ENCODE measurements at places on chromosomes 11 and 22. TPM values are rescaled to one million over a fixed set of nuclear protein-coding genes. Genes with fewer than 3 reads are reported as not detected.

GRCh38 chr11:76885390-76886097 is 24.8 kb downstream of the ACER3 start:
- DNase-seq, result no peak
- H3K27ac ChIP-seq, result no peak overlapping the region
- no peaks in the 10 kb centered on the region for H3K27me3 ChIP-seq
- no peaks in the 10 kb centered on the region for H3K36me3 ChIP-seq
- H3K4me1 ChIP-seq, result no peaks in the 10 kb centered on the region

The OR56A1 gene
- 0.08 TPM for total RNA-seq

The CSRP3 gene
- total RNA-seq, result not detected

GRCh38 chr11:16028419-16028818 is 327.9 kb downstream of the SOX6 start:
- no peak overlapping the region for H3K27ac ChIP-seq
- no peaks in the 10 kb centered on the region for H3K36me3 ChIP-seq
- no peak overlapping the region for H3K4me3 ChIP-seq
- no peaks in the 10 kb centered on the region for H3K27me3 ChIP-seq
- H3K4me1 ChIP-seq, result no peaks in the 10 kb centered on the region
- no peak for DNase-seq

- no peaks in the 10 kb centered on the region for H3K27me3 ChIP-seq
- no peaks in the 10 kb centered on the region for H3K36me3 ChIP-seq
- no peak overlapping the region for H3K4me3 ChIP-seq
- H3K4me1 ChIP-seq, result peaks cover 14% of the 10 kb centered on the region
- DNase-seq, result no peak
Observed at GRCh38 chr11:2555891-2556290, 111.1 kb downstream of the KCNQ1 start.

The TEX54 gene
- not detected for total RNA-seq

DNA sequence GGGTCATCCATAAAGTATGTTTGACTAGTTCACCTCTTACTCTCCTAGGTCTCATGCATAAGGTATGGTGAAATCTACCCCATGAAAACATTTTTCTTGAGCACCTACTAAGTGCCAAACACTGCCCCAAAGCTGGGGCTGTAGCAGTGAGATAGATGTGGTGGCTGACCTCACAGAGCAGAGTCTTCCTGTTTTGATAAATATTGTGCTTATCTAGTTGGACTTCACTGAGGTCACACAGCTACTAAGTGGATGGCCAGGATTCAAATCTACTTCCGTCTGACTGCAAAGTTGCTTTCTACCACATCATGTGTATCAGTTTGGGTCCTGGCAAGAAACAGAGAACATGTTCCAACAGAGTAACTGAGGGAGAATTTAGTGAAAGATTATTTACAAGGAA is 6.4 kb upstream of the HTATIP2 start:
- DNase-seq, result no peak
- peaks cover 3% of the 10 kb centered on the region for H3K4me1 ChIP-seq

Measured in hepatocyte (in vitro differentiated cells).